Inflammatory macrophage treated with lipopolysaccharide for 4 hours (primary cell): ENCODE measurements at places on chromosomes 2 and 18.
A peak's percentile ranks its signal among the peaks of the same experiment; 100 is the strongest.

- DNase-seq: peak; percentile 50
These were observed 54.7 kb downstream of the CD28 start for GRCh38 chr2:203761121-203761520.

GRCh38 chr2:51995293-51995692, 963.4 kb upstream of the NRXN1 start:
- DNase-seq: no peak

DNA sequence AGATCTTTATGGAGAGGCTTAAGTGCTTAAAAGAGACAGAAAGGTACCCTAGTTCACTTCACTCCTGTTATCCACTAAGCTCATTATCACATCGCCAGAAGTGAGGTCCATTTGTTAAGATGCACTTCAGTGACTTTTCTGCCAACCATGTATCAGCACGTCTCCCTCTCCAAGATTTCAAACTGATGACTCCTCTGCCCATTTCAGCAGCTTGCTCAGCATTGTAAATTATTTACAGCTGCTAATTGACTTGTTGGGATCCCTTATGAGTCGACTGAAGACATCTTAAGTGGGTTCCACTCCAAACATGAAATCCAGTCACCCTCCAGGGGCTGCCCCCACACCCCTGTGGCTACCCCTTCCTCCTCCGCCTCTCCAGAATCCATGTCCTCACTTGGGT, 37.3 kb downstream of the DIPK1C start:
- no peak for DNase-seq

GRCh38 chr2:66498289-66498975, 63.5 kb downstream of the MEIS1 start:
- DNase-seq: no peak

- no peak for DNase-seq
These were observed 137.2 kb upstream of the HAAO start for GRCh38 chr2:42929546-42930024.

- peak; percentile 42 for DNase-seq
These were observed 96.2 kb upstream of the ZNF532 start for GRCh38 chr18:58768293-58768974.

GRCh38 chr18:23131693-23132319, 3.5 kb upstream of the CABLES1 start:
- DNase-seq: peak; percentile 81

DNA sequence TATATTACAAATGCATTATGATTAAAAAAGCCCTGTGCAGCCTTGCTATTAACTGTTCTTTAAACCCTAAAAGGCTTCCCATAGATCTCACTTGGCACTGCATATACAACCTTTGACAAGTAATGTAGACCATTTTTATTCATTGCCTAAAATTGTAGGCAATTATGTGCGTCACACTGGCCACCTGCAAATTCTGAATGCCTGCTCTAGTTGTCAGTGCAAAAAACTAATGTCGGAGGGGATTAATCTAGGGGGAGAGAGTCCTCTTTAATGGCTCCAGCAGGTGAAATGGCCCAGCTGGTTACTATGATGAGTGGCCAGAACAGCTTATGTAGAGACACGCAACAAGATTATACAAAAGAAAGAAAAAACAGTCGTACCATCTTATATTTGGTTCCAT, 123.2 kb downstream of the OLA1 start:
- no peak for DNase-seq

GRCh38 chr2:70977605-70978205, 725 bp upstream of the ANKRD53 start:
- peak; percentile 71 for DNase-seq

DNA sequence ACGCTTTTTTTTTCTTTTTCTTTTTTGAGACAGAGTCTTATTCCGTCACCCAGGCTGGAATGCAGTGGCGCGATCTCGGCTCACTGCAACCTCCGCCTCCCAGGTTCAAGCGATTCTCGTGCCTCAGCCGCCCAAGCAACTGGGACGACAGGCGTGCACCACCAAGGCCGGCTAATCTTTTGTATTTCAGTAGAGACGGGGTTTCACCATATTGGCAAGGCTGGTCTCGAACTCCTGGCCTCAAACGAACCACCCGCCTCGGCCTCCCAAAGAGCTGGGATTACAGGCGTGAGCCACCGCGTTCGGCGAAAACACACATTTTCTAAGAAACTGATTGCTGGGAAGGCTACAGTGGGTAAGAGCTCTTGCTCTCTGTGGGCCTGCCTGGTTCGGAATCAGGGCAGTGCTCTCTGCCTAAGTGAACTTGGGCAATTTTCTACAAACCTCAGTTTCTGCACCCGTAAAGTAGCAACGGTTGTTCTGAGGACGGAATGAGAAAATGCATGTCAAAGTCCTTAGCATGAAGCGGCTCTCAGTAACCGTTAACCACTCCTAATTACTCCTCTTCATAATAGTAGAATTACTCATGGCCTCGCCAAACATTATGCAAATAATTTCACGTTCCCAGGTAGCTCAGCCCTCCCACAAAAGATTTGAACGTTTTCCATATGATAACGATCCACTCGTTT, 1.0 kb upstream of the PMAIP1 start:
- peak; percentile 36 for DNase-seq

GRCh38 chr2:219987830-219988229, 360.4 kb downstream of the SLC4A3 start:
- DNase-seq: no peak

- DNase-seq: no peak
These were observed at the start of gene ACOXL for GRCh38 chr2:110732422-110733413. Gene ACOXL (plus strand): TSS chr2:110732573. CDS start chr2:110768390, 35,817 bp downstream.

- no peak for DNase-seq
These were observed 27.9 kb upstream of the ASNSD1 start for GRCh38 chr2:189633392-189633811.

DNA sequence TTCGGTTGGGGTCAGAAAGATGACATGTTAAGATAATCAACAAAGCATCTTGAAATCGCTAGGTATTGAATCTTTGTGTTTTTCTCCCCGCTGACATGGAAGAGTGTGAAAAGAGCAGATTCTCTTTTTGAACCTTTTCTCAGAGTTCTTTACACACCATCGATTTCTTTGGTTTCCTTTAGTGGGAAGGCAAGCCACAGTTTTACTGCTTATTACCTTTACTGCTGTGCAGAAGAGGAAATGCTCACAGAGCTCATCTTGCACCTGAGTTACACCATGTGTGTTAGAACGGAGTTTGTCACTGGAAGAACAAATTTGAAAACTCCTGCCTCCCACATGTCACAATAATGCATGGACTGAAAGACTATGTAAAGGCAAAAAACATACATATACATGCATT, 45.3 kb upstream of the PDK1 start:
- no peak for DNase-seq

- no peak for DNase-seq
These were observed 67.3 kb upstream of the SPOPL start for GRCh38 chr2:138433995-138434951.

DNA sequence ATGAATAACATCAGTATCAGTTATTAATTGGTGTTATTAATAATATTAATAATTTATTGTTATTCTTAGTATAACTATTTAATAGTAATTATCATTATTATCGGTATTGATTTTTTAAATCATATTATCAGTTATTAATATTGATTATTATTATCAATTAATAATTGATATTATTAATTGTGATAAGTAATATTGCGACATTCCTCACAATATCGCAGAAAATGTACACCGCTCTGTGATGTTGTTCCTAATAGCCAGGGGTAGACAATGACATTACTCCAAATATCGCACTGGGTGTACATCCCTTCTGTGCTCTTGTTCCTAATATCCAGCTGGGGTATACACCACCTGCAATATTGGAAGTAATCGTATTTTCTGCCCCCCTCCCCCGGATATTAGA, 23.3 kb upstream of the NAGK start:
- DNase-seq: no peak

DNA sequence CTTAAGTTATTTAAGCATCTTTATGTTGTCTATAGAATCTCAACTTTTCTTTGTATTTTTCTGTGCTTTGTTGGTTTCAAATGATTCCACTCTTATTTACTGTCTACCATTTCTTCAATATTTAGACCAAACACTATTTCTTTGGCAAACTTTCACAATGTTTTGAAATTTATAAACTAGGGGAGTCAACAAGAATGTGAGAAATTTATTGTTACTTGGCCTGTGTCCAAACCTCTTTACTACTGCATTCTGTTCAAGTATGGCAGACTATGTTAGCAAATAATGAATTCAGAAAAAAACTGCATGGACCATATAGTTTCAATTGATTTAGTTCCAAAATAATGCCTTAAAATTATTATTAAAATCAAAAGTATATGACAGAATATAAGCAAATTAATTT, 470.2 kb downstream of the FBXO15 start:
- no peak for DNase-seq

DNA sequence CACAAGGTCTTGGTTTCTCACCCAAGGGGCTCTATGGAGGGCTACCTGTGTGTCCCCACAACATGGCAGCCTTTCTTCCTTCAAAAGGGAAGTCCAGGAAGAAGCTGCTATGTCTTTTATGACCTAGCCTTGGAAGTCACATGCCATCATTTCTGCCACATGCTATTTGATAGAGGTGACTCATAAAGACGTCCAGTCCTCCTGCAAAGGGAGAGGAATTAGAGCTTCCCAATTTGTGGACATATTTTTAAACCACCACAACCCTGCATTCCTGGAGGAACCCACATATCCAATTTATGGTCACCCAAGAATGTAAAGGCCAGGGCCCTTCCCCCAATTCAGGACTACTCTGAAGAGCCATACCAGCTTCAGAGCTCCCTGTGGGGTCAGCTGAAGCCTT, 246.2 kb downstream of the CYP26B1 start:
- no peak for DNase-seq

- peak; percentile 21 for DNase-seq
These were observed 7.2 kb upstream of the HNMT start for GRCh38 chr2:137957033-137957432.

GRCh38 chr2:160256507-160256906, 56.4 kb upstream of the ITGB6 start:
- no peak for DNase-seq

GRCh38 chr18:32358075-32358474, 112.6 kb downstream of the GAREM1 start:
- no peak for DNase-seq
